ENCODE measurements at places on chromosomes 7 and 10. TPM values are rescaled to one million over a fixed set of nuclear protein-coding genes. Genes with fewer than 3 reads are reported as not detected.

Gene SSBP1
- 105 TPM for total RNA-seq

Gene NACAD
- total RNA-seq: 0.20 TPM

Gene DLX5
- total RNA-seq: 3.5 TPM

Gene CCDC172
- not detected for total RNA-seq

Gene OR6V1
- total RNA-seq: not detected

Gene ASZ1
- not detected for total RNA-seq

Gene TPK1
- total RNA-seq: 2.0 TPM

Gene PAPOLB
- total RNA-seq: not detected

Gene GBX1
- total RNA-seq: not detected

Gene KAZALD1
- 4.1 TPM for total RNA-seq

Gene UPF2
- 10.0 TPM for total RNA-seq

Gene RET
- total RNA-seq: 0.20 TPM

Gene TSPAN33
- 1.6 TPM for total RNA-seq

Gene GNAT3
- total RNA-seq: not detected

Gene PRKG1
- total RNA-seq: 0.80 TPM

Gene NPY4R2
- total RNA-seq: not detected

Gene ASB15
- not detected for total RNA-seq

Gene R3HCC1L
- total RNA-seq: 7.7 TPM

Gene AGAP5
- total RNA-seq: 2.7 TPM

Gene NOS3
- total RNA-seq: 3.1 TPM

Gene PLXNA4
- total RNA-seq: 1.1 TPM

Gene HYAL4
- total RNA-seq: not detected

Gene GSTO2
- total RNA-seq: 25.1 TPM

Gene OR9A2
- total RNA-seq: not detected

Gene ANXA8
- total RNA-seq: 203 TPM

Gene TFPI2
- total RNA-seq: 0.24 TPM

Gene ALKBH4
- total RNA-seq: 5.7 TPM

Gene TRPV6
- total RNA-seq: 0.68 TPM

Gene TET1
- 0.56 TPM for total RNA-seq

Gene MGAM2
- total RNA-seq: 0.20 TPM

Gene HEPACAM2
- total RNA-seq: not detected

Gene HOXA1
- 3.2 TPM for total RNA-seq

Gene CNTNAP2
- 1.2 TPM for total RNA-seq

Gene HOXA3
- total RNA-seq: 5.4 TPM

Gene SLK
- 54.1 TPM for total RNA-seq

Gene PHYHIPL
- total RNA-seq: not detected

Gene KCP
- total RNA-seq: 1.8 TPM

Gene RARRES2
- 7.5 TPM for total RNA-seq

Gene LRRC18
- not detected for total RNA-seq

Gene TFEC
- total RNA-seq: 0.56 TPM

Gene TMEM229A
- not detected for total RNA-seq

Gene MRLN
- total RNA-seq: not detected

Gene EGR2
- 0.96 TPM for total RNA-seq

All from esophagus mucosa (tissue), 1 donor.